ENCODE measurements at places on chromosomes 11 and 22.

DNA sequence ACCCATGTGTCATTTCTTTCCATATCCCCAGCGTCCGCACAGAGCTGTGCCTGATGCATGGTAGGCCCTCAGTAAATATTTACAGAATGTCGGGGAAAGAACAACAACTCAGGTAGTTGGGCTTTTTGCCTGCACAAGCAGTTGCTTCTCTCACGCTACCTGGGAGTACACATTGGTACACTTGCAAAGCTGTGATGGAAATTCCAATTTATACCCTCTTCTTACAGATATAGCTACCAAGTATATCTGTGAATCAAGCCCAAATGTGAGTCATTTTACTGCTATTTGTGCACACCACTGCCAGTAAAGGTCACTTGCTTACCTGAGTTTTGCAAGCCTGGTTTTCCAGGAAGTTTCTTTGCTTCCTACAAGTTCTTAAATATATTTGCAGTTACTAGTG lies 333.0 kb upstream of the NARS2 start:
- DNase-seq = no peak

- DNase-seq = no peak
These were observed 4.7 kb upstream of the ZNF74 start for GRCh38 chr22:20389288-20389687.

DNA sequence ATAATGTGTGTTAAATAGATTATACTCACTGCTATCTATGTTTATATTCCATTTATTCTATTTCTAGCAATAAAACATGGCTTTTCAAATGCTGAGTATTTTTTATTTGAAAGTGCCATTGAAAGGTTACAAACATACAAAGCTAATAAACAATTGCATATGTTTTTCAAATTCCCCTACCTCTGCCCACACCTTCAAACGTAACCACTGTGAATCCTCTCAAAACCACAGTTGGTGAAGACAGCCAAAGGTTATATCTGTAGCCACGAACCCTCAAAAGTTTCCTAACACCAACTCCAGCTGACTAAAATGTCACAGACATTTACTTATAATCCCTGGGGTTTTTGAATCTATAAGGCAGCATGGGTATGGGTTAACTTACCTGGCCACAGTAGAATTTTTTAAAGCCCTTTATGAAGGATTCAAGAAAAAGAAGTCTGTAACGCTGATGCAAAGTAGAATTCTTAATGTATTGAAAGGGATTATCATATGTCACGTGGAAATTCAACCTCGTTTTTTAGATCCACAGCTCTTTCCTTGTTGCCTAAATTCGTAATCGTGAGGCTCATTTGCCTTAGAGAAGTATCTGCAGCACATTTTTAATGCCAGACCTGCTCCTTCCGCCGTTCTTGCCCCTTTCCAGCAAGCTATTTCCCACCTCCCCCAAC lies 122.5 kb upstream of the ZC3H12C start:
- no peak for DNase-seq

GRCh38 chr11:28257761-28258160 lies 149.6 kb downstream of the METTL15 start:
- DNase-seq = no peak

DNA sequence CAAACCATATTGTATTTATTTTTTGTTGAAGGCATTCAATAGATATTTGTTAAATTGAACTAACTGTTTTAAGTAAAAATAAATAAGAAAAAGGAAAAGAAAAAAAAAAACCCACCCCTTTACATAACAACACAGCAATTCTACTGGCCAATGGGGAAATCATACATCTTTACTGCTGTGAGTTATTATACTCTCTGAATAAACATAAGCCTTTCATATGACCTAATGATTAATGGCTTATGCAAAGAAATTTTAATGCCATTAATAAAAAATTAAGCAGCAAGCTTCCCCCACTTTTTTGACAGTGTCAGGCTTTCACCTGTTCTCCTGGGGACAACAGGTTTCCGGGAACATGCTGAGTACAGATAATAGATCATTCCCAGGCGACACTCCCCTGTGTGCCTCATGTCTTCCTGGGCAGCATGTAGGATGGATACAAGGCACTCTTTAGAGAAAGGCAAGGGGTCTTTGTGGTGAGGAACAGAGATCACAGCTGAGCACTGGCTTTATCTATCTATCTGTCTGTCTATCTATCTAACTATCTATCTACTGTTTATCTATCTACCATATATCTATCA lies 676.0 kb downstream of the NTM start:
- no peak for DNase-seq

DNA sequence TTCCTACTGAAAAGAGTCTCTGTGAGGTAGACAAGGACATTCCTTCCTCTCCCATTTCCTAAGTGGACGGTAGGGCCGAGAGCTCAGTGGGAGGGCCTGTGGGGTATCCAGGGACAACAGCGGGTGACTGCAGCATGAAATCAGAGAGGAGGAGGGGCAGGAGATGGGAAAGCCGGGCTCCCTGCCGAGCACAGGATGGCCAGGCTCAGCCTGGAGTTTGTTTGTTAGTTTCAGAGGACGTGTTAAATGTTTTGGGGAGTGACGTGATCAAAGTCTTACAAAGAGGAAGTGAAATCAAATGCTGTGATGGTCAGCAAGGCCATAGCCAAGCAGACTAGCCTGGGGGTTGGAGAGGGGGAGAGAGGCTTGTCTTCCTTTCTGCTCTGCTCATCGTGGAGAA lies 152.7 kb downstream of the ADAMTS15 start:
- DNase-seq = peak; percentile 86

Measured in stomach (tissue), 19 donors.